Sciatic nerve (tissue), 2 donors: ENCODE measurements at places on chromosomes 4 and X. TPM values are rescaled to one million over a fixed set of nuclear protein-coding genes. Genes with fewer than 3 reads are reported as not detected.

DNA sequence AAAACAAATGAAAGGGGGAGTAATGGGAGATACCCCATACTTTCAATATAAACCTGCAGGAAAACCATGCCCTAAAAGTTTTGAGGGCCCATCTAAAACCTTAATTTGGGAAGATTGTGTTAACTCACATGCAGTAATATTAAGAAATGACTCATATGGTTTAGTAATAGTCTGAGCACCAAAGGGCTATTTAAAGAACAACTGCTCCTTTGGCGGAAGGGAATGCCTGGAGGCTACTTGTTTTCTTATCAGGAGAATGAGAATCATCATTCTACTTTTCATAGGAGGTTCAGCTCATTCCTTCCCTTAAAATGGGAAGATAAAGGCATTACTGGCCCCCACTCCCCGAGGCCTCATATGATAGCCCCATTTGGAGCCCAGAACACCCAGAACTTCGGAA, 47.6 kb downstream of the SPIN3 start:
- no peak for DNase-seq

GRCh38 chr4:176489001-176489400, 169.2 kb downstream of the SPCS3 start:
- no peak for DNase-seq

Gene VCX
- not detected for total RNA-seq

Gene FAM47A
- total RNA-seq: not detected

Gene PRDM5
- 28.8 TPM for total RNA-seq

Gene HS3ST1
- total RNA-seq: 3.2 TPM

GRCh38 chr4:163353054-163353453, 9.4 kb downstream of the NPY5R start:
- DNase-seq: no peak

Gene WDR1
- total RNA-seq: 264 TPM
